ENCODE measurements at places on chromosomes 3 and 15.

DNA sequence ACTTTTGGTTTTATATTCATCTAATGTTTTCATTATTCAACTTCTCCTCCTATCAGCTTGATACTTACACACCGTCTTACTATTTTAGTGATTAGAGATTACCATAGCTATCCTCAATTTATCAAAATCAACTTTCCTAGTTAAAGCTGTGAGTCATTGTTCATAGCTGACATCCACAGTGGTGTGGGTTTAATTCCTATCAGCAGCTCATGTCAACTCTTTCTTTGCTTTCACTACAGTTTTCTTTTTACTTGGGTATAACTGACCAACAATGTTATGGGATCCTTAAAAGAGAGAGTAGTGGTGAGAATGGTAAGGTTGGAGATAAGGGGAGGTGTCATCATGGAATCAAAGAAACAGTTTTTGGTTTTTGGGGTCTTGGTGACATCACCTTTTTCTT lies 112.7 kb downstream of the NFKBIZ start:
- DNase-seq: no peak

GRCh38 chr3:25665315-25666280 lies 891 bp upstream of the TOP2B start:
- no peak for DNase-seq

DNA sequence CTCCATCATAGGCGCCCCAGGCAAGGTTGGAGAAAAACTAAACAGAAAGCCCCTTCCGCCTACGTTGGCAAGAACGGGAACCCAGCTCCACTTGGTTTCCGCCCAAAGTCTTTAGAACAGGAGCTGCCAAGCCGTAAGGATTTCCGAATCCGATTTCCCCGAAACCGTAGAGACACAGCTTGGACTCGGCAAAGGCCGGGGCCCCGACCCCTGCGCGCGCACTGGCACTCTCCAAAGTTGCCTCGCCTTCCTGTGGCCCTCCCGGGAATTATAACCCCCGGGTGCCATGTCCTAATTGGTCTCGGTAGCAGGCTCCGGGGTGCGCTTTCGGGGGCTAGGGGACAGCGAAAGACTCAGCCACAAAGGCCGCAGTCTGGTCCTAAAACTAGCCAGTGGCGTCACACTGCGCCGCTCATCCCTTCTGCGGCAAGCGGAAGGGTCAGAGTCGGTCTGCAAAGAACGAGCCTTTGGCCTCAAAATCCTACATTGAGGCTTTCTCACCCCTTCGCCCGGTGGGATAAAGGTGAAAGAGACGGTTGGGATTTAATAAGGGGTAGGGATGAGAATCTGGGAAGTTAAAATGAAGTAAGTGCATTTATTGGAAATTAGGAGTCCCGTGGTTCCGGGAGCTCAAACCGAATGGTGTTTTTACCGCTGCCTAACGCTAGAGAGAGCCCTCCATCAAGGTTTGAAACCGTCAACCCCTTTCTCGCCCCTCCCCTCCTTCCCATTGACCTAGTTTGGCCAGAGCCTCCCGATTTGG lies 6.8 kb downstream of the BCL6 start:
- no peak for DNase-seq

DNA sequence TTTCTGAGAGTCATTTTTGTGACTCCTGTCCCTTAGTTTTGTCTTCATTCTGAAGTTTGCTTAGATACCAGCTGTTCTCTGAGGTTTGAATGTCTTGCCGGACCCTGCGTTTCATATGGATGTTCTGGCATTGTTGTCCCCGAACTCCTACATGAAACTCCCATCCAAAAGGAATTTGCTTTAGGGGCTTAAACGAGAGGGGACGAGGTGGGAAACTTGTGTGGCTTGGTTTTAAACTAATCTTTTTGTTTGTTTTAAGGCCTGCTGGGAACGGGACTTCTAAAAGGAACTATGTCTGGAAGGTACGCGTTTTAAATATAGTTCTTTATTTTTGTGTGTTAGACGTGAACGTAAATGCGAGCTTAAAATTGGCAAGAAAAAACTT lies 679 bp downstream of the RPL35A start:
- no peak for DNase-seq

- no peak for DNase-seq
Measured at GRCh38 chr15:83516935-83517334, 69.8 kb downstream of the SH3GL3 start.

GRCh38 chr3:127799476-127800222 lies 22.7 kb downstream of the MGLL start:
- no peak for DNase-seq

- no peak for DNase-seq
Measured at GRCh38 chr3:62898530-62899496, 23.6 kb upstream of the CADPS start.

GRCh38 chr3:101466465-101467309 lies 46.3 kb downstream of the SENP7 start:
- DNase-seq: no peak

GRCh38 chr3:45800611-45801010 lies 4.3 kb upstream of the SLC6A20 start:
- DNase-seq: no peak

DNA sequence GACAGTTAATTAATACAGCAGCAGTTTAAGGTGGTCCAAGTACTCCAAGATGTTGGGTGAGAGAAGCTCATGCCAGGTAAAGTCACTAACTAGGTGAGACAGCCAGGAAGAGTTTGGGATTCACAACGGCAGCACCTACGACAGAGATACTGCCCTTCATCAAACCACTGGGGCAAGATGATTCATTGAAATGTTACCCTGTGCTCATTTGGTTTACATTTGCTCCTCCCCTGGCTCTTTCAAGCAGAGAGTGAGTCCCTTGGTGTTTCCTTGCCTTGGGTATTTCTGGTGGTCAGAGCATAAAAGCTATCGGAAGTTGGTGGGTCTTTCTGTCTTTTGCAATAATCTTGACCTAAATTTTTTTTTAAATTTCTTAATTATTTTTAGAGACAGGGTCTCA lies 19.9 kb upstream of the PDE8A start:
- no peak for DNase-seq

GRCh38 chr3:94896994-94897393 lies 834.1 kb downstream of the NSUN3 start:
- no peak for DNase-seq

GRCh38 chr3:39463269-39463668 lies 4.2 kb upstream of the MOBP start:
- DNase-seq: no peak

DNA sequence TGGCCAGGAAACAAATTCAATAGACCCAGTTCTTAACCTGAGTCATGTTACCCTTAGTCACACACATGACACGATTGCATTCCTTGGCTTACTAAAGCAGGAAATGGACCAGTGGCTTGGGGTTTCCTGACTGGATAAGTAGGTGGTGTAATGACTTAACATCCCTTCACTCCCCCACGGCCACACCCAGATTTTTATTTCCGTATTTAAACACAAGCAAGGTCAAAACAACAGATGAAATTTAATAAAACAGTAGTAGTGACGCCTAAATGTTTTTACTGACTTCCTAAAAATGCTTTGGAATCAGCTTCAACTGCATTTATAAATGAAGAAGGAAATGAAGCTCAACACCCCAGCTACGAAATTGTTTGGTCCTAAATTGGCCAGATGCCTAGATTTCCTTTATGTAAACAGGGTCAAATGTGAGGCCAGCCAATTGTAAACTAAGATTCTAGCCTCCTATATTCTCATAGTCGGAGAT lies 324.3 kb downstream of the CHST2 start:
- no peak for DNase-seq

GRCh38 chr3:196124608-196125007 lies 42.7 kb upstream of the TFRC start:
- DNase-seq: no peak

- no peak for DNase-seq
Measured at GRCh38 chr3:38039899-38040261, 872 bp downstream of the DLEC1 start.

DNA sequence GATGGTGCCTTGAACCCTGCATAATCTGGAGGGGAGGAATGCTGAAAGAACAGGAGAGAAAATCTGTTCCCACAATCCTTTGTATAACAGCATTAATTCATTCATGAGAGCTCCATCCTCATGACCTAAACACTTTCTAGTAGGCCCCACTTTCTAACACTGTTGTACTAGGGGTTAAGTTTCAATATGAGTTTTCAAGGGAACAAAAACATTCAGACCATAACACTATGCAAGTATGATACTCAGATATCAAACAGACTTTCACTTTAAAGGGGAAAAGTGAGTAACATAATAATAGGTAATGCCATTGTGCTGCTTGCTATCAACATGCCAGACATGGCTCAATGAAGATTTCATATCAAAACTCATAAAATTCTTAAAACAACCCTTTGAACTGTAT lies 32.4 kb upstream of the PLSCR2 start:
- DNase-seq: no peak

GRCh38 chr15:80597076-80597475 lies 98.0 kb upstream of the ABHD17C start:
- no peak for DNase-seq

- DNase-seq: no peak
Measured at GRCh38 chr3:188978421-188979171, 193.2 kb upstream of the TPRG1 start.

GRCh38 chr3:137011153-137011552 lies 53.4 kb downstream of the IL20RB start:
- no peak for DNase-seq

GRCh38 chr3:81585937-81586336 lies 175.5 kb downstream of the GBE1 start:
- DNase-seq: no peak

GRCh38 chr3:38985581-38985980 lies 66.2 kb downstream of the SCN11A start:
- DNase-seq: no peak

- no peak for DNase-seq
Measured at GRCh38 chr15:35023804-35024203, 35.7 kb upstream of the ZNF770 start.

DNA sequence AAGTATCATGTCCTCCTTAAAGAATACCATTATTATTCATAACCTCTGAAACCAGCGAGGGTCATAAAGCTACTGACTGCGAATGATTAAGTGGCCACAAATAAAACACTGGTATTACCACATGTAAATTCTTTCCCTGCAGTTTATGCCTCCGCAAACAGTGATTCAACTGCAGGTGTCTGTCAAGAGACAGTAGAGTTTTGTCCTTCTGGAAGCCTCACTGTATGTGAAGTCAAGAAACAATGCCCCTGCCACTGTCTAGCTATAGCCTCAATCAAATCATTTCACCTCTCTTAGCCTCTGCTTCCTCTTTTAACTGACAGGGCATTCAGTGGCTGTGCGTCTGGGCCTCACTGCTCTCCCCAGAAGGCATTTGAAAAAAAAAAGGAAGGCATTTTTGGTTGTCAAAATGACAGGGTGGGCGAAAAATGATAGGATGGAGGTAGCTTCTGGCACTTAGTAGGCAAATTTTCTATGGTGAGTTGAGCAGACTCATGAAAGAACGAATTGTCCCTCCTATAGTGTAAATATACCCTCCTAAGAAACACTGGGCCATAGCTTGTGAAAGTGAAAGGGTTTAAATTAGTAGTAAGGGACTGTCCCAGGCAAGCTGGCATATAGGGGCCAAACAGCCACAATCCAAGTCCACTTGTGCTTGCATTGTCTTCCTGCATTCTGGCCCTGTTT lies 66.7 kb downstream of the FILIP1L start:
- no peak for DNase-seq

- DNase-seq: no peak
Measured at GRCh38 chr3:190538288-190538687, 24.4 kb downstream of the IL1RAP start.

DNA sequence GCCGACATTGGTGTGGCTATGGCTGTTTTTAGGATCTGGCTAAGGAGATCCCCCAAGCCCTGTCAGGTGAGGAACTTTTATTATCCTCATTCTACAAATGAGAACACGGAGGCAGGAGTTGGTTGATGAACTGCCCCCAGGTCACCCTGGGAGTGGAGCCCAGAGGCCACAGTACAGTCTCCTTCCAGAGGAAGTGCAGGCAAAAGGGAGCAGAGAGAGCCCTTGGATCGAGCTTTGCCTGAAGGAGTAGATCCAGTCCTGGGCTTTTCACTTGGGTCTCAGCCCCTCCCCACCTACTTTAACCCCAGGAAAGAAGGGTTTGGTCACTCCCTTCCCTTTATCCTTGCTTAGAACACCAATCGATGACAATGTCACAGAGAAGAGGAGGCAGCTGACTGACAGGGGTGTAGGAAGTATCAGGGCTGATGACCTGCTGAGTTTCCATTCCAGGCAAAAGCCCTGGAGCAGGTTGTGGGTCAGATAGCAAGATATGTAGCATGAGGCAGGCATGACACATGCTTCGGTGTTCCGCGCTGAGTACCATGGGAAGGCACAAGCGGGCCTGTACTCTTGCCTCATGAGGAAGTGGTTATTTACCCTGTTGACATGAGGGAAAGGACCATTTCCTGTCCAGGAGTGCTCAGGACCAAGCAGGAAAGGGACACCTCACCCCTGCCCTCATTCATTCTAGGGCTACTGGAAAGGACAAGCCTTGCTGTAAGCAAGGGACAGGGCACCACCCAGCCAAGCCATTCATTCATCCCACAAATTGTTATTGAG lies 5.8 kb upstream of the PLA2G4D start:
- no peak for DNase-seq

DNA sequence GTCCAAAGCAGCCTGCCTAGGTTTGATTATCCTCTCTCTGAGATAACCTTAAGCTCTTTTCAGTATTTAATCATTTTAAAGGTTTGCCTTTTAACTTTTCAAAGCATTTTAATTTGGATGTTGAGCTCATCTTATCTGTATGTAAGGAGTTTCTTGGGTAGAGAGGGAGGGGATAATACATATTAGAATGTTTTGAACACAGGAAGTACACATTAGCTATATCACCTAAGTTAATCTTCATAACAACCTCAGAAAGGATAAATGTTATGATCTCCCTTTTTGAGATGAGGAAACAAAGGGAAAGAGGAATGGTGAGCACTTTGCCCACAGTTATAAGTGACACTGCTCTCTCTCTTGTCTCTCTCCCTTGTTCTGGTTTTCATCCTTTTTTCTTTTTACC lies 2.2 kb upstream of the CD47 start:
- no peak for DNase-seq

DNA sequence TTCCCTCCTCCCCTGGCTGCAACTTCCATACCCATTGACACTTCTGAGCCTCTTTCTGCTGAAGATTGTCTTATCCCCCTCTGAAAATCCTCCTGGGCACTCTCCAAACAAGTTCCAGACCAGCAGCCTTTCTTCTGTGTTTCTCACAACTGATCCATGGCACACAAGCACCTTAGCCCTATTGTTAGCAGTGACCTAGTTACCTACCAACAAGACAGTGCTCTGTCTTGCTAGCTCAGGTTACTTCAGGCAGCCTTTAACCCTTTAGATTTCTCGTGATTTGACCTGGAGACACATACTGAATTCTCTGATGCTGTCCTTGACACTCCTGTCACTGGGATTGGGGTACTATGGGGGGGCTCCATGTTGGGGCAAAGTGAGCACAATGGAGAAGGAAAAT lies 82.1 kb downstream of the GTF2E1 start:
- DNase-seq: no peak

DNA sequence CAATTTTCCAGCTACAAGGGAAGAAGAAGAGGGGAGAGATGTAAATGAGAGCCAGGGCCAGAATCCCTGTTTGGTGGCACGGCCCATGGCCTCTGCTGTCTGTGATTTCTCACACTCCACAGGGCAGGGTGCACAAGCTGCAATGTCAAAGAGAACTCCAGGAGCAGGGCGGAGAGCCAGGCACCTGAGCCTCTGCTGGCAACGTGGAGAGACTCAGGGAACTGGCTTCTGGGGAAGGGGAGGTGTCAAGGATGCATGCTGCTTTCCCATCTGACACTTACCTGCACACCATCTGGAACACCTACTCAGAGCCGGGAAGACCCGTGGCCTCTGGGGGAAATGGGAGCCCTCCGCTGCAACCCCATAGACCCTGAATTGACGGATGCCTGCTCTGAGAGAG lies 507.5 kb upstream of the NR2F2 start:
- DNase-seq: no peak
